ENCODE measurements at places on chromosomes 2 and 18.

GRCh38 chr2:217293046-217293445 is 433.2 kb upstream of the TNP1 start:
- DNase-seq = no peak

DNA sequence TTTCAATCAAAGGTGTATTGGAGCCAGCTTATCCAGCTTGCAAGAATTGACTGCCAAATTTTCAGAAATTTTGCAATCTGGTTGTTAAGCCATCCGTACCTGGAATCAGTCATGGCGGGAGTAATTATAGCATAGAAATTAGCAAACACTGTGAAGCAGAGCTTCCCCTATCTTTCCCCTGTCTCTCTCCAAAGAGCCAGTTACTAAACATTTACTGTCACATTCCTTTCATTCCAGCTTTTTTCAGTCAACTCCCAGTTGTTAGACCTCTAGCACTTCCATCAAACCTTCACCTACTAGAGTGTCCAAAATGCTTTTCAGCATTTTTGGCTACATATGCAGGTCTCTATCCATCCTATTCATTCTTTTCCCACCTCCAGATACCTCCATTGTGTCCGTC is 137.4 kb downstream of the MC4R start:
- DNase-seq = no peak

GRCh38 chr2:207248702-207249377 is 83.1 kb upstream of the KLF7 start:
- no peak for DNase-seq

DNA sequence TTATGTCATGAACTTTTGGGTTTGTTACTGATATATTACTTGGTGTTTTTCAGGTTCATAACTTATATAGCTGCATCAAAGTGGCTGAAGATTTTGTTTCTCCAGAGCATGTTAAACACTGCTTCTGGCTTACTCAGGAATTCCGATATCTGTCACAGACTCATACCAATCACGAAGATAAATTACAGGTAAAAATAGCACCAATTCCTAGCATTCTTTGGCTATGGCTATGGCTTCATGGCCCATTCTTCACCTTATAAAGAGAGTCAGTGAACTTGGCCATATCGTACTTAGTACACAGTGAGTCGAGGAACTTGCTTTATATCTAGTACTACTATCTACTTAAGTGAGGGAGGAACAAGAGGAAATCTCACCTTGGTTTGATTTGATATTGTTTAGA is 49.9 kb downstream of the KDM3A start:
- DNase-seq = no peak

DNA sequence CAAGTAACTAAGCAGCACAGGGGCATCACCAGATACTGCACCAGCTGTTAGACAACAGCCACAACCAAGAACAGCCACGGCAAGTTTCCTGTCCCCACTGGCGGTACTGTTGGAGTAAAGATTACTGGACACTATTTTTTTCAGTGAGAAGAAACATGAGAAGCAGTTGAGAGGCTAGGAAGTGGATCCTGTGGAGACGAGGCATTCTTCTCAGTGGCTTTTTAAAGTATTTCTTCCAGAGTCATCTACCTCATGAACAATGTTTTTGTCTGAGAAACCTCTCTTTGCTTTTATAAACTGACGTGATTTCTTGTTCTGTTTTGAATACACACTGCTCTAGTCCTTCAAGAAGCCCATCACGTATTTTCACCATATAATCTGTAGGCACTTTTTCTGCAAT is 18.8 kb downstream of the TM4SF20 start:
- no peak for DNase-seq

- no peak for DNase-seq
Measured at GRCh38 chr2:199977984-199978415, 22.6 kb downstream of the MAIP1 start.

Data from hippocampal formation (tissue), 2 donors.